ENCODE measurements at places on chromosomes 1 and 21.

DNA sequence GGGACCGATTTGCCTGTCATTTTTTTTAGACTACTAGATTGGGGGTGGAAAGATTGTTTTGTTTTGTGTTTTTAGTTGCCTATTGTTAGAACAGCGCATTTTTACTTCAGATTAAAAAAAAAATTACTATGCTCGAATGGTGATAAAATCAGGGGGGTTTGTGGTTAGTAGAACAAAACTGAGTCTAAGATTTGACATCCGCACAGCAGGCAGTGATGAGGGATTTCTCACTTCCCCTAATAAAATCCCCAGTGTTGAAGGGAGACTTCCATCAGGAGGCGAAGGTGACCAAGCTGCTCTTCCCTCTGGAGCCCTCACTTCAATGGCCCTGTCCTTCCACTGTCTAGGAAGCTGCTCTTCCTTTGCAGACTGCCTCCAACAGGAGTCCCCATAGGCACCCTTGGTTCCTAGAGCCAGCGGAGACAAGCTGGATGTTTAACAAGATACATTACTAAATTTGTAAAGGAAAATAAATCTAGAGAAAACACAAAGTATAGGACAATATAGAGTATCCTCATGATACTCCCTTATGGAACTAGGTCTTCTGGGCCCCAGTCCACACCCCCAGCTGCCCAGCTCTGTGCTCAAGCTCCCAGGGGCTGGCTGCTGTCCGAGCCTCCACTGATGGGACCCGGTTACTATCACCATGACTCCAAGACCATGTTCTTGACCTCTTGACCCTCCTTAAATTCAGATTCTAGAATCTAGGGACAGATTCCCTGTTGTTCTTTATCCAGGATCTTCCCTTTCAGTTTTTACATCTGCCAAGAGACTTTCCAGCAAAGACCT, 31.0 kb downstream of the TENT5C start:
- DNase-seq, result no peak

DNA sequence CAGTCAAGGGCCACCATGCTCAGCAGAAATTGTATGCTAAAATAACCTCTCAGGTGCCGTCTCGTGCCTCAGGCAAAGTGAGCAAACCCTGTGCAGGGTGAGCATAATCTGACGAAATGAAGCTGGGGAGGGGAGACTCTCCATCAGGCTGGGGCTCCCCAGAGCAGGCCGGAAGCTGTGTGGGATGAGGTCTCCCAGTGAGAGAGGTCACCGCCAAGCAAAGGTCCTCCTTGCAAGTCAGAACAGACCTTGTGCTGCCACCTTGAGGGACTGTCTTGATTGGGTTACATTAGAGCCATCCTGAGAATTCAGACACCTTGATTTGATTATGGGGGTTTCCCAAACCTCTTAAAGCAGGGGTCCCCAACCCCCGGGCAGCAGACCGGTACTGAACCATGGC, 64.2 kb downstream of the ZNF684 start:
- DNase-seq, result no peak

DNA sequence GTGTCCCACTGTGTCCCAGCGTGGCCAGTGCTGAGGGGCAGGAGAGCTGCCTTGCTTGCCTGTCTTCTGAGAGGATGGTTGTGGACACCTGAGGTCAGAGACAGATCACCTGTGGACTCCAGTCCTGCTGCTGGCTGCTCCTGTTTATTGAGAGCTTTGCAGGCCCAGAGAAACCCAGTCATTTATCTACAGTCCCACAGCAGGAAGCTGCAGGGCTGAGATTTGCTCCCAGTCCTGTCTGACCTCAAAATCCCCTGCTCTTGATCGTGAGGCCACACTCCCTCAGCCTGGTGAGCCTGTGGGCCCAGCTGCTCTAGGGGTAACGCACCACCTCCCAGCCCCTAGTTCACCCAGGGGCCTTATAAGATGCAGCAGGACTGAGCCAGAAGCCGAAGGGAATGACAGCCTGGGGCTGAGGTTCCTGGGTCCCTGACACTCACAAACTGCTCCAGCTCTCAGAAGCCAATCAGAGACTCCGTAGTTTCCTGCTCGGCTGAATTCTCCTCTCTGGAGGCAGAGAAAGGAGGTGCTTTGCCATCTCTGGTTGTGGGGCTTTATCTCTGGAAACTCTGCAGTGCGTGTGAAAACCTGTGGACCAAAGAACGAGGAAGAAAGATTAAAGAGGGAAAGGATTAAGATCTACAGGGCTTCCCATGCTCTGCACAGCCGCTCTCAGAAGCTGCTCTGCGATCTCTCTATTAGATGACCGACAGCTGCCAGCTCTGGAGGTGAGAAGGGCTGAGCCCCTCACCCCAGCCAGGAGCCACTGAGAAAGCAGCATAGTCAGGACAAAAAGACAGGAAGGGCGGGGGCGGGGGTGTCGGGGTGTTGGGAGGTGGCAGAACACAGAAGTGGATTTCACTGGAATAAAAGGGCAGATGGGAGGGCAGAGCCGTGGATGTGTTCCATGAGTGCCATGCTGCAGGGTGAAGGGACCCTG, 39.1 kb downstream of the UBIAD1 start:
- no peak for DNase-seq

GRCh38 chr1:25018943-25019336, 88.9 kb upstream of the RUNX3 start:
- DNase-seq, result no peak

- no peak for DNase-seq
Measured at GRCh38 chr1:8816831-8817411, 519 bp downstream of the RERE start.

DNA sequence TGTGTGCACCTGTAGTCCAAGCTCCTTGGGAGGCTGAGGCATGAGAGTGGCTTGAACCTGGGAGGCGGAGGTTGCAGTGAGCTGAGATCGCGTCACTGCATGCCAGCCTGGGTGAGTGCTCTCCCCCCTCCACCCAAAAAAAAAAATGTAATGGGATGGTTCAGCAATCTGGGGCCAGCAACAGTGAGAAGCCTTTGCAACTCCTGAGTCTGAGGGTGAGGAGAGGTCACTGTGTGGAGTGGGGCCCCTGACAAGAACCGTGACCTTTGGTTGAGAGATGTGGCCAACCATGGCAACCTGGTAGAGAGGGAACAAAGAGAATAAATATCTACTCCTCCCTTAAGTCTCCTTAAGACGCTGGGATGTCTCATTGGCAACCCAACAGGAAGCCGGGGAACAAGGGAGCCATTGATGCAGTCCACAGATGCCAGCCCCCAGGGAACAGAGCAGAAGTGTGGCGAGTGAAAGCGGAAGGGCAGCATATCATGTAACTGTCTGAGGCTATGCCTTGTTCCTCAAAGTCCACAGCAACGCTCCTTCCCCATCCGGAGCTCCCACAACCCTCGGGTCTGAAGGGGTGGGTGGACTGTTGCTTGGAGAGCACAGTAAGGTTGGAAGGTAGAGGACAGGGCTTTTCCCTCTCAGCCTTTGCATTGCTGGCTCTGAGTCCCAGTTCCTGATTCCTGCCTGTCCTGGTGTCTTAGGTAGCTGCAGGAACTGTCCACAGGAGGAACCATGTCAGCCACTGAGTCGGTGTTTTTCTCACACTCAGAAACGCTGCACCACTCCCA, 8.3 kb downstream of the TRNP1 start:
- no peak for DNase-seq

- DNase-seq, result no peak
Measured at GRCh38 chr1:1976031-1976430, 27.6 kb downstream of the CFAP74 start.

DNA sequence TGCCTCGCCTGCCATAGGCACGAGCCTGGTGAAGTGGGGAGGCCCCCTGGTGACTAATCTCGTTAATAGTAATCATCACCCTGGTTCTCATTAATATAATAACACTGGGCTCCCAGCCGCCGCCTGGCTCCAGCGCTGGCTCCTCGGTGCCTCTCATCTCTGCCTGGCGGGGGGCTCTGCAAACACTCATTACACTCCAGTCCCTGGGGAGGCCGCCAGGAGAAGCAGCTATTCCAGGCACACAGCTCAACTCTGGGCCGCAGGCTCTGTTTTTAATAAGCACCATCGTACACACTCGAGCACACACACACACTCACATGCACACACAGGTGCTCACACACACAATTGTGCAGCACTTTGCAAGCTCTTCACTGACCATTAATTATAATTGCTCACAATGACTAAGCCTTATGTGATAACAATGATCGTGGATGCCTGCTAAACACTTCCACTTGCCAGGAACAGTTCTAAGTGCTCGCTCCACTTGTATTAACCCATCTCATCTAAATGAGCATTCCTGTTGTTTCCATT, 52.2 kb downstream of the SDC3 start:
- no peak for DNase-seq

DNA sequence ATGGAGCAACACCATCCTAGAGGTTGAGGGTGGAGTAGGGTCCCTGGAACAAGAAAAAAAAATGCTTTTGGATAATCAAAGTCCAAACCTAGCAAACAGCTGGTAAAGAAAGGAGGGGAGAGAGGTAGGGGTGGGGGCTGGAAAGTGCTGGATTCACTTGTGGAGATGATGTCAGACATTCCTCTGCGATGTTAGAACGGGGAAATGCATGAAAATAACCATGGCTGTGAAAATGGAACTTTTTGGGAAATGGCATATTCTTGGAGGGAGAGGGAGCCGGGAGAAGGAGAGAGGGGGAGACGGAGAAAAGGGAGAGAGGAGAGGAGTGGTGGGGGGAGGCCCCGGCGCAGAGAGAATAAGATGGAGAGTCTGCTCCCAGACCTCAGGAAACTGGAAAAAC, 53.6 kb downstream of the OLFML2B start:
- no peak for DNase-seq

DNA sequence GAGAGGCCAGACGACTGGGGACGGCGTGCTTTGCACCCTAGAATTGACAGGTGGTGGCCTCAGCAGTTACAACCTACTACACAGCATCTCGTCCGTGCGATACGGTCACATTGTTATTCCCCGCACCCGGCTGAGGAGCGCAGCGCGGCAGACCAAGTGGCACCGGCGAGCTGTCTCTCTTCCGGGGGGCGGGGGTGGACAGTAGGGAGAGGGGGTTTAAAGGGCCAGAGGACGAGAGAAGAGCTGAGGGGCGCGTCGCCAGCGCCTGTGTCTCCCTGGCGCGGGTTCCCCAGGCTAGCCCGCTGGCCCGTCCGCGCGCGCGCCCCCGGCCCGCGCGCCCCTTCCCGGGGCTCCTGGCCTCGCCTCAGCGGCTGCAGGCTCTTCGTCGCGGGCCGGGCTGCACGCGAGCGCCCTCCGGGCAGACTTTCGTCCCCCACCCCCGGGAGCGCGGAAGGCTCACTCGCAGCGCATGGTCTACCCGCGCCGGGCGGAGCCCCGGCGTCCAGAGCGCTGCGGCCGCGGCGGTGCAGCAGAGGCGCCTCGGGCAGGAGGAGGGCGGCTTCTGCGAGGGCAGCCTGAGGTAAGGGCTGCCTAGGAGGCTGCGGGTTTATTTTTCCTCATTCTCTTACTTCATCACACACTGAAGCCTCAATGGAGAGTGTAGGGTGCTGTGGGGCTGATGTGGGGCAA, at the start of gene PDE4B:
Gene PDE4B (plus strand): TSS at position 227 of the 690 bp plus-strand sequence.
- no peak for DNase-seq

GRCh38 chr1:240415532-240415931, 196.4 kb downstream of the GREM2 start:
- no peak for DNase-seq

GRCh38 chr21:38322311-38322950, 65.6 kb downstream of the KCNJ15 start:
- no peak for DNase-seq

DNA sequence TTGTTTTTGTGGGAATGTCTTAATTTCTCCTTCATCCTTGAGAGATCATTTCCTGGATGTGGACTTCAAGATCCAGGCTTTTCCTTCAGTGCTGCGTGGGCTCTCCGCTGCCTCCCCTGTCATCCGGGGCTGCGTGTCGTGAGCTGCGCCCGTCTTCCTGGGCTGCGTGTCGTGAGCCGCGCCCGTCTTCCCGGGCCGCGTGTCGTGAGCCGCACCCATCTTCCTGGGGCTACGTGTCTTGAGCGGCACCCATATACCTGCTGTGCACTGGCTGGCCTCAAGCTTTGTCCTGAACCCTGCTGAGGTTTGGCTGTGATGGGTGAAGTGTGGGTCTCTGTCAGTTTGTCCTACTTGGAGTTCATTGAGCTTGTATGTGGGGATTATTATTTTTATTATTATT, 55.1 kb downstream of the PCNT start:
- DNase-seq, result no peak

GRCh38 chr1:200081969-200082245, 54.4 kb downstream of the NR5A2 start:
- DNase-seq, result no peak

GRCh38 chr1:219359126-219359525, 185.4 kb downstream of the LYPLAL1 start:
- DNase-seq, result no peak

- DNase-seq, result peak; percentile 62
Measured at GRCh38 chr1:85502625-85503083, 37.7 kb upstream of the DDAH1 start.

GRCh38 chr1:24930260-24931145, at the start of gene RUNX3:
Gene RUNX3 (minus strand): TSS chr1:24930276. CDS start chr1:24929868, 408 bp downstream.
- DNase-seq, result no peak

- no peak for DNase-seq
Measured at GRCh38 chr1:176382163-176382562, 80.8 kb upstream of the PAPPA2 start.

DNA sequence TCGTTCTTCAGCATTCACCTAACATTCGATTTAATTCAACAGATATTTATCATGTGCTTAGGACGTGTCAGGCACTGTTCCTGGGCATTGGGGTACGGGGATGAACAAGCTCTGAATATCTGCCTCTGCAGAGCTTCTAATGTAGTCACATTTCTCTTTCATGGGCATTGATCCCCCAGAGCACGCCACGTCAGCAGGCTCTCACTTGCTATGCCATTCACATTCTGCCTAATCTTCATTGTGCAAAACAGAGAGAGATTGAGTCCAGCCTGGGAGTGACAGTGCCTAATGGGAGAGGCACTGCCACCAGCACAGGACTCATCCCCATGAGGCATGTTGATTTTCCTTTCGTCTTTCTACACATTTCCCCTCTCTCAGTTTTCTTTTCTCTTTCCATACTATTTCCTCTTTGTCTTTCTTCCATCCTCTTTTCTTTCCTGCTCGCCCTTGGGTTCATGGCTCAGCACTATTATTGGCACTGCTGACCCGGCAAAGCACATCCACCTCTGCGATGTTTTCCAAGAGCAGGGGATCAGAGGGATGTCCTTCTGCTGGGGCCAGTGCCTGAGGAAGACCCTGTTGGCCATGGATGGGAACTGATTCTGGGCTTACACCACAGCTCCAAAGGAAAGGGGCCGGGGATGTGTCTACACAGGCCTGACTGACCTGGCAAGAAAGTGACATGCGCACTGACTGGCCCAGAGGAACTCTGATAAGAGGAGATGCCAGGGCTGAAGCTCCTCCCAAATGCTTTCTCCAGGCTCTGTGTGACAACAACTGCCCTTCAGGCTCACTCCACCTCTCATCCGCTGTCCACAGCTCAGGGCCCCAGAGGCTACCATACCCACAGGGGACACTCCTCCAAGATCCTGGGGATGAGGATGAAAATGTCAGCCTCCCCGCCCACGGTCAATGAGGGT, 195.9 kb downstream of the TOMM20 start:
- no peak for DNase-seq

DNA sequence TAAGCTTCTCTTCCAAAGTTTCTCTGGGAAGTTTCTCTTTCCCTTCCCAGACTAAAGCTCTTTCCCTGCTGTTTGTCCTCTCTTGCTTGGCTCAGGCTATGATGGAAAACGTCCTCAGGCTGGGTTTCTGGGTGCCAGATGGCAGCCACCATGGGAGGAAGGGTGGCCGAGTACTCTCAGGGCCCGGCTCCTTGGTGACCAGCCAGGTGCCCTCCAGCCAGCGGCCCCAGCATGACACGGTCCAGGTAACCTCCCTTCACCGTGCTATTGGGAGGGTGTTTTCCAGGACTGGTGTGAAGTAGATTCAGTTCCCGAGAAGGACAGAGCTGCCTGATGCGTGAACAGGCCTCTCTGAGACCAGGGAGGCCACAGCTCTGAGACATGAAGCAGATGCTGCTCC, 60.3 kb downstream of the KIF26B start:
- no peak for DNase-seq

Measured in LNCaP clone FGC (cell line).